ENCODE measurements at places on chromosomes 11 and 22.
A peak's percentile ranks its signal among the peaks of the same experiment; 100 is the strongest.

DNA sequence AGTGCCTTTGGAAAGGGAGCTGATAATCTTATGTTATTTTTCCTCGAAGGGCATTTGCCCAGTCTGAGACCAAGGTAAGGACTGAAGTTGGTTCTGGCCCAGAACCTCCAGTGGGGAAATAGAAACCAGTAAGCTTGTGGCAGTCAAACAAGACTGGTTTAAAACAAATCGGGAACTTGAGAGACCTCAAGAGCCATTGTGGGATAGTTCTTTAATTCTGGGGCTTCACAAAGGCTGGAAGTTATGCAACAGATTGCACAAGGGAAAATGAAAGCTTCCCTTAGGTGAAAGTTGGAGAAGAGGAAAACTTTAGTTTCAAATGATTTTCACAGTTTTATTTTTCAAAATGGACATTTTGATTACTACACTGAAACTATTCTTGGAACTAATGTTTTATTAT lies 33.5 kb upstream of the RAB38 start:
- no peak for DNase-seq

- DNase-seq = no peak
Observed at GRCh38 chr22:43435851-43436811, 24.3 kb downstream of the MPPED1 start.

- peak; percentile 13 for DNase-seq
Observed at GRCh38 chr11:66003291-66003690, 988 bp downstream of the BANF1 start.

GRCh38 chr22:46714550-46714949 lies 23.5 kb downstream of the CERK start:
- DNase-seq = no peak

DNA sequence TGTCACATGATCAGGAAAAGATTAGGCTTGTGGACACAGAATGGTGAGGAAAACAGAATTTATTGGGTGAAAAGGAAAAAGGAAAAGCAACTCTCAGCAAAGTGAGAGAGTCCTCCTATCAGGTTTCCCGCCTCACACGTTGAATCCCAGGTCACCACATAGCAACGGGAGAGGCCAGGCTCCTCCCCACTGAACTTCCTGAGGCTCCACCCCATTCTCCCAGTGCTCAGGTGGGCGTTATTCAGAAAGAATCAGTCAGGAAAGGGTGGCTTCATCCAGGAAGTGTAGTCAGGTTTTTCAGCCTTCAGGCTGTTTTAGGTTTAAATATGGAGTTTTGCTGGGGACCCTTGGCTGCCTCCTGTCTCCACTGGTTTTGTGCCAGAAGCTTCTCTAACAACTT lies 66.9 kb downstream of the SPON1 start:
- DNase-seq = no peak

GRCh38 chr22:33325232-33326004 lies 267.2 kb upstream of the SYN3 start:
- peak; percentile 64 for DNase-seq

- no peak for DNase-seq
Observed at GRCh38 chr11:69876013-69876412, 56.8 kb upstream of the FGF3 start.

- DNase-seq = no peak
Observed at GRCh38 chr22:44463151-44463550, 34.9 kb downstream of the RTL6 start.

GRCh38 chr11:64598106-64598796 lies 7.2 kb downstream of the SLC22A12 start:
- DNase-seq = no peak

DNA sequence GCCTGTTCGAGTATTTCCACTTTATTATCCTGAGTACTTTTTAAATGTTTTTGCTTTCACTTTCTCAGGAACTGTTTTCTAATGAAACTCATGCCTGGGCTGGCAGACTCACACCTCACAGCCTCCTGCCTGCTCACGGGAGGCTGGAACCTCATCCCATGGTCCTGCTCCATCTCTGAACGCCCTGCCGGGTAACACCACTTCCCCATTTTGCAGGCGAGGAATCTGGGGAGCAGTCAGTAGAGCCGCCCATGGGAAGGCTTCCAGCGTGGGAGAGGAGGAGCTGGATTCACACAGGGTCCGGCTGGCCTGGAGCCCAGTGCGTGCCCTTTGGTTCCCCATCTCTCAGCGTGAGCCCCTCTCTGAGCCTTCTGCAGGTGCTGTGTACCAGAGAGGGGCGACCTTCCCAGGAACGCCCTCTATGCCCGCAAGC lies 53.6 kb downstream of the SCUBE1 start:
- DNase-seq = no peak

- DNase-seq = no peak
Observed at GRCh38 chr11:124543145-124543544, 309 bp downstream of the OR8B12 start.

- no peak for DNase-seq
Observed at GRCh38 chr22:24765166-24765565, 9.4 kb downstream of the PIWIL3 start.

GRCh38 chr11:33375688-33376311 lies 118.6 kb downstream of the HIPK3 start:
- peak; percentile 62 for DNase-seq

DNA sequence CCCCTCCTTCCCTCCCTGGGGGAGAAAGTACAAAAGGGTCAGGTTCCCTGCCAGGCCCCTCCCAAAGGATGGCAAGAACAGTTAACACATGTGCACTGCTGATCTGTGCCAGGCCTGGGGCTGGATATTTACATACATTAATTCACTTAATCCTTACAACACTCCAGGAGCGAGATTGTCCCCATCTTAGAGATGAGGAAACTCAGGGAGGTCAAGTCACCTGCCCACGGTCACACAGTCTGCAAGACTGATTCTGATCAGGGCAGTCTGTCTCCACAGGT lies 36.5 kb downstream of the NECTIN1 start:
- no peak for DNase-seq

DNA sequence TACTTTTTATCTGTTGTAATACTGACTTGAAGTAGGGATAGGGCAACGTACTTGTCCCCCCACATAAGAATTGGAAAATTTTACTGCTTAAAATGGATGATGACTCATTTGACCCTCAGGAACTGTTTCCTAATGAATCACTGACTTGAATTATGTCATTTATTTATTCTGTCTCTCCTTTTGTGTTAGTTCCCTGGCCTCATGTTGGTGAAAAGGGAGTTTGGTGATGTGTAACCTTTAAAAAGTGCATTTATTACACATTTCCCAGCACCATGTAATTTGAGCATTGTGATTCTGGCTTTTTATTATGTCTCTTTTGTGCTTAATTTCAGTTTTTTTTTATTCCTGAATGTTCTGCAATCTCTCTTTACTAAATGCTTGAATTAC lies 20.3 kb upstream of the PGM2L1 start:
- DNase-seq = no peak

GRCh38 chr11:45106440-45106839 lies 40.0 kb upstream of the PRDM11 start:
- DNase-seq = peak; percentile 1

DNA sequence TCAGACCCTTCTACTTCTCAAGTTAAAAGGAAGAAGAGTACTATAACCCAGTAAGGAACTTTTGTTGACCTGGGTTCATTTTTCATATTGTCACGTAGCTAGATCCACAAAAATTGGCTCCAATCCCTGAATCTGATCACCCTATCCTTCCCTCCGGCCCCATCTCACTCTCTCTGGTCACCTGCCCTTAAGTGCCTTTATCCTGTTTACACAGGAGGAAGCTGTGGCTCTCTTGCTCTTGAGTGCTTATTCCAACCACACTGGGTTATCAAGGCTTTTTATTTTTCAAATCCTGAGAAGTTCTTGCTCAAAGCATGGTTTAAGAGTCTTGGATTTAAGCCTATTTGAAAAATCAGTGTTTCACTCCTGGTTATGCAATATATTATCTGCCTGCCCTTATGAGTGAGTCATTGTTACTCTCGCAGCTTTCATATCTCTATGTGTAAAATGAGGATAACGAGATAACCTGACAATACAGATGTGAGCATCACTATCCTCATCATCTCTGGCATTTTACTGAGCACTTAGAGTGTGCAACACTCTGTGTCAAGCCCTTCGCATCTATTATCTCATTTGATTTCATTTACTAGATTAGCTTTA lies 293.9 kb downstream of the GUCY1A2 start:
- no peak for DNase-seq

DNA sequence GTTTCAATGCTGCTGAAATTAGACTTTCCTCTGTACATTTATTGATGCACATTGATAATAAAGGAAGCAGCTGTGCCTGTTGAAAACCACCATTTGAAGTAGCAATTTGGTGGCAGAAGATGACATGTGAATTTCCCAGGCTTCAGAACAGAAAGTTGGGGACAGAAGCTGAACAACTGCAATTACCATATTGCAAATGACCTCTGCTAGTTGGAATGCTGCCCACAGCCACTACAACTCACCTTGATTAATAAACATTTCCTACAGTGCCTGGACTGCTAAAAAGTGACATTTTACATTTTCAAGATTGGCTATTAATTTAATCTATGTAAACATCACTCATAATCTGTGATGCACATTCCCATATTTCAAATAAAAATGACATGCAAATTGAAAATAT lies 208.6 kb downstream of the LUZP2 start:
- no peak for DNase-seq

GRCh38 chr22:37415210-37415609 lies 12.1 kb downstream of the ELFN2 start:
- DNase-seq = no peak

- DNase-seq = peak; percentile 33
Observed at GRCh38 chr11:69636512-69637197, 4.3 kb upstream of the CCND1 start.

DNA sequence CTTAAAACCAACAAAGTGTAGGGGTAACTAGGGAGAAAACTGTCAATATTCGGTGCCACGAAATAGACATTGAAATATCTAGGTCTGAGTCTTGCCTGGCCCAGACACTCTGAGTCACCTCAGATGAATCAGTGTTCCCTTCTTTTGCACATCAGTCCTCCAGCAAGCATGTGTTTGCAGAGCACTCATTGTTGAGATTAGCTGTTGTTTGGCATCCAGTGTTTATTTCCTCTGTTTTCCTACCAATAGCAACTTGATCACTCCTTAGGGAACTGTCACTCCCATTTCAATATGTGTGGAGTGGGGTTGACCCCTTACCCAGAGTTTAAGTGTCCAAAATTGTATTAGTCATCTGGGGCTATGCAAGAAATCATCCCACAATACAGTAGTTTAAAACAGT lies 4.7 kb upstream of the ASCC2 start:
- DNase-seq = no peak

- no peak for DNase-seq
Observed at GRCh38 chr22:45908961-45909360, 68.0 kb downstream of the WNT7B start.

DNA sequence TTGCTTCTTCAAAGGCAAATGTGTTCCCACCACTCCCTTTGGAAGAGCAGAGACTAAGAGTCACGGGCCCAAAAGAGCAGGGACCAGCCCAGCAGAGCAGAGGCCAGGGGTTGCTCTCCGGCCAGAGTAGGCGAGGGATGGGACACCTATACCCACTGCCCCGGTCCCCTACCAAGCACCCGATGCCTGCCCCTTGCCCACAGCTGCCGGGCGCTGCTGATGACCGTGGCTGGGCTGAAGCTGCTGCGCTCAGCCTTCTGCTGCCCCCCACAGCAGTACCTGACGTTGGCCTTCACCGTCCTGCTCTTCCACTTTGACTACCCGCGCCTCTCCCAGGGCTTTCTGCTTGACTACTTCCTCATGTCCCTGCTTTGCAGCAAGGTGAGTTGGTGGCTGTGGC lies 10.7 kb upstream of the SIPA1 start:
- no peak for DNase-seq

GRCh38 chr11:120925944-120926343 lies 98.0 kb upstream of the TBCEL start:
- peak; percentile 86 for DNase-seq

- no peak for DNase-seq
Observed at GRCh38 chr11:42631220-42631843, 680.5 kb upstream of the API5 start.

- DNase-seq = no peak
Observed at GRCh38 chr22:25153961-25154666, 45.5 kb upstream of the CRYBB3 start.

DNA sequence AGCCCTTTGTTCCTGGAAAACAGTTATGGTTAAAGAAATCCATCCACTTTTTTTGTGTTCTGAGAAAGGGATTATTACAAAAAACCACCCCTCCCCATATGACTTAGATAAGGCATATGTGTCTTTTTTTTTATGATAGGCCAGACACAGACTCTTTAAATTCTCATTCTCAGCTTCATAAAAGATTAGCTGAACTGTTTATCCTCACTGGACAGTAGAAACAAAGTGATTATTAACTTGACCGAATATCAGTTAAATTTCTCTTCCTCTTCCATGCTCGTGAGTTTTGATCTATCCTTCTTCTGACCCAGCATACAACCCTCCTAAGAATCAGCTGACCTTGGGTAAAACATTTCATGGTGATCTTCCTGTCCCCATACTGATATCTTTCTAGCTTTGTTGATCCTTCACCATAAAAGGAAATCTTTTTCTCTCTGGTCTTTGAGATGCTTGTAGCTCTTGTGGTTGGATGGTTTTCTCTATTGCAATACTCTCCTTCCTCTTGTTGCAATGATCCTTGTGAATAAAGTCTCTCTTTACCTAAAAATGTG lies 26.2 kb downstream of the OR2AG2 start:
- peak; percentile 36 for DNase-seq

- DNase-seq = peak; percentile 82
Observed at GRCh38 chr22:21587803-21588611, 20.5 kb downstream of the UBE2L3 start.

GRCh38 chr11:115182282-115182955 lies 321.8 kb downstream of the CADM1 start:
- DNase-seq = no peak

DNA sequence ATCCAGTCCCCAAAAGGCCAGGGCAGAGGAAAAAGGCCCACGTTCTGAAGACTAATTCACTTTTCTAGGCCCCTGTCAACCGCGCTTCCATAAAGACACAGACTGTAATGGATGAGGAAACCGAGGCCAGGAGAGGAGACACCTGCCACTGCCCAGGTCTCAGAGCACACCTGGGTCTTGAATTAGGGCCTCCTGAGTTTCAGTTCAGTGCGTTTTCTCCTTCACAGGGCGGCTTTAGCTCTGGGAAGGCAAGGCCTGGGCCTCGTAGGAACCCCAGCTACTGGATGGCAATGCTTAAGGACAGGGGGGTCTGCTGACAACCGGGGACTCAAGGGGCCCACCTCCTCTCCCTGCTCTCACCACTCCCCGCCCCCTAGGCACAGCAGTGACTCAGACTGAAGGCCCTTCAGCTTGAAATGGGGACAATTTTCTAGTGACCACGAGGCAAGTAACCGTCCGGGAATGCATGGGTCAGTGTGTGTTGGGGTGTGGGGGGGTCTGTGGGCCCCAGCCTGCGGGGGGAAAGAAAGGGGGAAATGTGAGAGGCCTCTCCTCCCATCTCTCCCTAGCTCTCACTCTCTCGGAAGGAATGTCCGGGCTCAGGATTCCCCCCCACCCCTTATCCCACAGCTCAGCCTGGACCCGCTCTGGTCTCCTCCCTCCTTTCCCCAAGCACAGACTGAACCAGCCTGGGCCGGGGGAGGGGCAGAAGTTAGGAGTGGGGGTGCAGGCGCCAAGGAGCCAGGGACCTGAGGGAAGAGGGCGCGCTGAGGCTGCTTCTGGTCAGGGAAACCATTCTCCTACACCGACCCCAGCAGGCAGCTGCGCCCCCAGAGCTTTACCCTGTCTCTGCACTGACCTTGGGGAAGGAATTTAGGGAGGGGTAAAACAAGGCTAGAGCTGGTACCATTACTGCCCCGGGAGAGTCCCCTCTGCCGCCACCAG lies 17.2 kb downstream of the CREB3L1 start:
- DNase-seq = no peak

All from GM20000 (cell line).